ENCODE measurements at places on chromosomes 4 and X. TPM values are rescaled to one million over a fixed set of nuclear protein-coding genes. Genes with fewer than 3 reads are reported as not detected.

TMEM271 gene
- total RNA-seq: not detected

- no peak for DNase-seq
These were observed 20.8 kb downstream of the ENPP6 start for GRCh38 chr4:184196730-184197385.

DNA sequence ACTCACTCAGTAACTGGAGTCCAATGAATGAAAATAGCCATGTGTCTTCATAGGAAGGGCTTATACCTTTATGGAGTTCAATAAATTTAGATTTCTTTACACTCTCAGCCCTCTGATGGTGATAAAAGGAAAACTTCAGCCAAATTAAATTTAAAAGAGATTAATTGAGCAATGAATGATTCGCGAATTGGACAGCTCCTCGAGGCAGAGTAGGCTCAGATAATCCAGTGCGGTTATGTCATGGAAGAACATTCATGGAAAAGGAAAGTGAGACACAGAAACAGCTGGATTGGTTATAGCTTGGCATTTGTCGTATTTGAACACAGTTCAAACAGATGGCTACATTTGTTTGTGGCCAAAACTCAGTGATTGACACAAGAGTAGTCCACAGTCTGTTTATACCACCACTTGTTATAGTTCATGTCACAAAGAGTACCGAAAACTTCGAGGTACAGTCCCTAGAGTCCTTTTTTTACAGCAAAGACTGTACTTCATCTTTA is 54.6 kb upstream of the TACR3 start:
- no peak for DNase-seq

DNA sequence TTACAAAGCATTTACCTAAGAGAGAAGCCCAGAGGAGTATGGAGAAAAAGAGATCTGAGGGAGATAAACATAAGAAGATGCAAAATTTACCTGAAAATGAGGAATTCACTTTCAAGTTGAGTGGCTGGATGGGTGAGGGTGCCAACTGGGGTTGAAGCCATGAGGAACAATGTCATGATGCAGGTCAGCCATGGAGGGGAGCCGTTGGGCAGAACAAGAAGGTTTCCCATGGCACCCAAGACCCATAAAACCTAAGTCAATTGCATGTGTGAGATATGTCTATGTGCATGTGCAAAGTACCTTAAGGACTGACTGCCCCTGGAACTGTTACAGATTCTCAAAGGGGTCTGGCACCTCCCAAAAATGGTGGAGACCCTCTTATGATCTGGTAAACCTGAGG is 46.6 kb upstream of the PRRG1 start:
- no peak for DNase-seq

SPANXA1 gene
- total RNA-seq: not detected

- DNase-seq: no peak
These were observed 198.0 kb downstream of the GUCY2F start for GRCh38 chrX:109283870-109284269.

GRCh38 chr4:119810001-119810400 is 181.4 kb upstream of the PDE5A start:
- DNase-seq: no peak

DNA sequence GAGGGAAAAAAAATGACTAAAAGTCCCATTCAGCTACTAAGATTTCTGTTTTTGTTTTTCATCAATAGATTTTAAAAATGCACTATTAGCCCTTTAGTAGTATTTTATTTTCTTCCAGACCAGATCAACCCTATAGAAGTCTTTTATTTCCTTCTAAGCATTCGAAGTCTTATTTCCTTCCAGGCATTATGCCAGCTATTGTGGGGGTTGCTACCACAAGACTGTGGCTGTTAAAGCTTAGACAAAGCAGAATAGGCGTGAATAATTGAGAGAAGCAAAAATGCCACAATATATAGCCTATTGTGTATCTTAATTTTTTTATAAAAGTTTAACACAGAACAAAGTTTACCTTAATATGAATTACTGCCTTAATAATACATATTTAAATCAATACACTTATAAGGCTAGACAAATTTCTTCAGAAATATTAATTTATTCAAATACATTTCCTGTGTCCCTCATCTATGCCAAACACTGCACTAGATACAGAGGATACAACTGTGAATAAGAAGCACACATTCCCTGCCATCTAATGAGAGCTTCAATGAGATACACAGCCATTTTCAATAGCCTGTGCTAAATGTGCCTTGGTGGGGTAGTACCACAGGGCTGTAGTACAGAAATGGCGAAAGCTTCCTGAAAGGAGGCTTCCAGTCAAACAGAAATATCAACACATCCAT is 33.1 kb downstream of the SLC10A7 start:
- DNase-seq: no peak

DNA sequence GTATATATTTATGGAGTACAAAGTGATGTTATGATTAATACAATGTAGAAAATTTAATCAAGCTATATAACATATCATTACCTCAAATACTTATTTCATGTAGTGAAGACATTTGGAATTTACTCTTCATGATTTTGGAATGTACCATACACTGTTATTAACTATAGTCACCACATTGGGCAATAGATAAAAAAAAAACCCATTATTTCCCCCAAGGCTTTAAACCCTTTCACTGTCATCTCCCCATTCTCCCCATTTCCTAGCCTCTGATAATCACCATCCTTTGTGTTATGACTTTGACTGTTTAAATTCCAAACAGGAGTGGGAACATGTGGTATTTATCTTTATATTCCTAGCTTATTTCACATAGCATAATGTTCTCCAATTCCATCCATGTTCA is 2189.1 kb upstream of the AGA start:
- DNase-seq: no peak

- DNase-seq: no peak
These were observed 6.8 kb upstream of the HTRA3 start for GRCh38 chr4:8262637-8263322.

DNA sequence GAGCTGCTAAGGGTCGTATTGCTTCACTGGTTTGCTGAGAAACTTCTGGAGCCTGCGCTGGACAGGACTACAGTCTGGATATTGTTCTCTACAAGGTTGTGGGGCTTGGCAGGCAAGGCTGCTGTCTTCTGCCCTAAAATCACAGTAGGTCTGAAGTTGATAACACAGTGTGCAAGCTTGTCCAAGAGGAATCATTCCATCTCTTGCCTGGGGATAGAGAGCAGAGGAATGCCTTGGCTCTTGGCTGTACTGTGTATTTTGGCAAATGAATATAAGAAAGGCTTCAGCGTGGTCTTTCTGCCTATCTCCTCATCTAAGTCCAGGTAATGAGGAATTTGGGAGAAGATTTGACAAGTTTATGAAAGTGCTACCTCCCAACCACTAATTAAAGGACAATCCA is 9.4 kb upstream of the RASL11B start:
- DNase-seq: no peak

- DNase-seq: no peak
These were observed 199.0 kb downstream of the BANK1 start for GRCh38 chr4:101989551-101989950.
